ENCODE measurements at places on chromosomes 12 and 14.

- no peak for DNase-seq
These were observed 54.3 kb downstream of the SLC41A2 start for GRCh38 chr12:104903648-104904423.

DNA sequence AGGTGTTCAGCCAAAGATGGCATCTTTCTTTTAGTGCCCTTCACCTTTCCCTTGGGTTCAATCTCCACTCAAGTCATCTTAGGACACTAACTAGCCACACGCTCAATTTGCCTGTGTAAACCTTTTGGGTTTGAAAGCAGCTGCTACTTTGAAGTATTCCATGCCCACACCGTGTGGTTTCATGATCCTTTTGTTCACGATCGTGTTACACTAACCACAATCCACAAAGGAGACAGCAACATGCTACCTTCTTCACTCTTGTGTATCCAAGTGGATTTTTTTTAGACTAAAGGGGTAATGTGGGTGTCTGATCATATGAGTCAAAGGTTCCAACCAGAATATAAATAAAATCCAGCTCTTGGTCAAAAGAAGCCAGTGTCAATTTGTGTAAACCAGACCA, 122.7 kb upstream of the FAR2 start:
- no peak for DNase-seq

DNA sequence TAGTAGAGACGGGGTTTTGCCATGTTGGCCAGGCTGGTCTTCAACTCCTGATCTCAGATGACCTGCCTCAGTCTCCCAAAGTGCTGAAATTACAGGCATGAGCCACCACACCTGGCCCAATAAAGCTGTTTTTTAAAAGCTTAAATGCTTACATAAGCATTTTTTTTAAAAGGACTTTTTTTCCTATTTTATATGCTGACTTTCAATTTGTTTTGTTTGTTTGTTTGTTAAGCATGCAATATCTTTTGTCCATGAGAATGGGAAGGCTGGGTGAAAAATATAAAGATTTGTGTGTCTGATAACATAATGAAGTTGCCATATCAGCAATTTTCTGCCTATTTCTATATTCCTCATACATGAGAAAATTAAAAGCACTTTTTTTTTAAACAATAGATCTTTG, 17.0 kb upstream of the SLC2A13 start:
- no peak for DNase-seq

GRCh38 chr14:37081218-37081617, 91.2 kb downstream of the SLC25A21 start:
- DNase-seq = no peak

GRCh38 chr12:17853054-17853453, 236.9 kb downstream of the RERGL start:
- DNase-seq = no peak

- no peak for DNase-seq
These were observed 22.7 kb upstream of the EID3 start for GRCh38 chr12:104280717-104281458.

DNA sequence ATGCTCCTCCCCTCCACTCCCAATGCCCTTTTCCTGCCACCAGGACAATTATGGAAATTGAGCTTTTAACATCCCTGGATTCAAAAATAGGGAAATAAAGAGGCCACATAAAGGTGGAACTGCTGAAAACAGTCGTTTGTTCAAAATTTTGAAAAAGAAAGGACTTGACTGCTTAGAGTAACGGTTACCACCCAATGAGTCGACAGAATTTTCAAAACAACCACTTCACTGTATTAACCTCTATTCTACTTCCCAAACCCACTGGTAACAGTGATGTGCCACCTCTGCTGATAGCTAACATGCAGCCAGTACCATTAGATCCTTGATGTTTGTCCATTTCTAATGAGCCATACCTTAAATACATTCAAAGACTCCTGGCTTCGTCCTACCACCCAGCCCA, 4.9 kb downstream of the ST8SIA1 start:
- DNase-seq = no peak

GRCh38 chr14:89242652-89243279, 174.3 kb downstream of the FOXN3 start:
- DNase-seq = no peak

GRCh38 chr14:75283833-75284563, 5.4 kb downstream of the FOS start:
- no peak for DNase-seq

- peak; percentile 16 for DNase-seq
These were observed 278.3 kb downstream of the NRXN3 start for GRCh38 chr14:78448164-78449094.

GRCh38 chr14:90853116-90853515, 36.9 kb upstream of the TTC7B start:
- no peak for DNase-seq

DNA sequence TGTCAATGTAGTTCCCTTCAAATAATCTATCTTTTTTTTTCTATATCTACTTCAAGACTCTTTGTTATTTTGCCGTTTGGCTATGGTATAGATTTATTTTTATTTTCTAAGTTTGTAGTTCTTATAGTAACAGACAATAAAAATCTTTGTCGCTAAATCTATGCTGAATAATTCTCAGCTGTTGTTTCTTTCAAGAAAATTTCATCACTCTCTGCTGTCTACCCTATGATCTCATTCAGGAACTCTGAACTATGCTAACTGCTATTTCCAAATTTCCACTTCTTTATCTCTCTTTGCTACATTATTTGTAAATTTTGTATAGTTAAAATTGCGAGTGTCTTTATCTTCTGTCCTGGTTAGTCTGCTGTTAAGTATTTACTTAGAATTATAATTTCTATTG, 353.6 kb downstream of the LRFN5 start:
- no peak for DNase-seq

GRCh38 chr14:61106271-61106958, 125.4 kb downstream of the SLC38A6 start:
- no peak for DNase-seq

- DNase-seq = no peak
These were observed 56.1 kb upstream of the FBRSL1 start for GRCh38 chr12:132433641-132434395.

GRCh38 chr14:95096476-95096875, 60.9 kb downstream of the DICER1 start:
- DNase-seq = no peak

DNA sequence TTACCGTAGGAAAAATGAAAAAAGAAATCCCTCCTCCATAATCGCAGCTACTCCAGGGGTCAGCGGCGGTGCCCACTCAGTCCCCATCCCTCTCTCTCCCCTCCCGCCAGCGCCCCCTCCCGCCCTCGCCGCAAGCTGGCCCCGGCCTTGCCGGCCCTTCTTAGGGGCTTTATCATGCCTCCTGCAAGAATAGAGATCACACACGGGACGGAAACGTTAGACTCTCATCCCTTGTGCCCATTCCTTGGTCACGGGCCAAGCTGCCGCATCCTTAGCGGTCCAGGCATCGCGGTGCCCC, 692 bp upstream of the COX14 start:
- no peak for DNase-seq

GRCh38 chr14:35336494-35337268, 44.5 kb downstream of the PSMA6 start:
- peak; percentile 88 for DNase-seq

GRCh38 chr14:36320897-36321381, 502 bp upstream of the MBIP start:
- DNase-seq = no peak

DNA sequence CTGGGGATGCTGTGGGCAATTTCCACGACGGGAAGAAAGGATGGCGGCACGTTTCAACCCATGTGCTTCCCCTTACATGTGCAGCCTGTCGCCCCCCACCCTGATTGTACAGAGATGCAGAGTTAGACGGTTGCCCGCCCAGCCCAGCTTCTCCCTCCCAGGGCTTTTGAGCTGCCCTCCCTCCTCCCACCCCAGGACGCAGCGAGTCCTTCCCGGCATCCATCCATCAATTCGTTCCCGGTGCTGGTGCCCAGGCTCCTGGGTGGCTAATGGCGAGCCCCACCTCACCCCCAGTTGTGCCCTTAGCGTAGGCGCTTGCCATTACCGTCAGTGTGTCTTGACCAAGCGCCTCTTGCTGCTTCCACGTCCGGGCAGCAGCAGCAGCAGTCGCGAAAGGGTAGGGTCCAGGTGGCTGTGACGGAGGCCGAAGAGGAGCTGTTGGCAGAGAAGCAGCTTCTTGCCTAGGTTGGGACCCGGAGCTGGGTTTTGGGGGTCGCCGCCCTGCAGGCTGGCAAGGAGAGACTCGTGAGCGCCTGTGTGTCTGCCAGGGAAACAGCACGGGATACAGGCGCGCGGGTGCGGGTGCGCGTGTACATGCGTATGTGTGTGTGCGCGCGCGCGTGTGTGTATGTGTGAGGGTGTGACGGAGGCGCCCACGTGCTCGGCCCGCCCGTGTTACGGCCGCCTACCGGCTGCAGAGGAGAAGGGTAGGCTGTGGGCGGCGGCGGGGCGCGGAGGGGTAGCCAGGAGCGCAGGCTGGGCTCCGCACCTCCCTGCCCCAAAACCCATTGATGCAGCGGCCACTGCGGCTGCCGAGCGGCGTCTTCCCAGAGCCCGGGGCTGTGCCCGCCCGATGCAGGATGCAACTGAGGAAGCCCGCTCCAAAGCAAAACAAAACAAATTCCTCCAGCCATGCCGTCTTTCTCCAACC, at the start of gene SLC6A15:
SLC6A15 (minus strand) TSS at position 602 of the 931 bp plus-strand sequence. CDS start 20,679 bp downstream, outside the sequence.
- peak; percentile 94 for DNase-seq

- DNase-seq = no peak
These were observed 18.7 kb downstream of the SOS2 start for GRCh38 chr14:50212726-50213125.
